ENCODE measurements at places on chromosomes 6 and 20.

DNA sequence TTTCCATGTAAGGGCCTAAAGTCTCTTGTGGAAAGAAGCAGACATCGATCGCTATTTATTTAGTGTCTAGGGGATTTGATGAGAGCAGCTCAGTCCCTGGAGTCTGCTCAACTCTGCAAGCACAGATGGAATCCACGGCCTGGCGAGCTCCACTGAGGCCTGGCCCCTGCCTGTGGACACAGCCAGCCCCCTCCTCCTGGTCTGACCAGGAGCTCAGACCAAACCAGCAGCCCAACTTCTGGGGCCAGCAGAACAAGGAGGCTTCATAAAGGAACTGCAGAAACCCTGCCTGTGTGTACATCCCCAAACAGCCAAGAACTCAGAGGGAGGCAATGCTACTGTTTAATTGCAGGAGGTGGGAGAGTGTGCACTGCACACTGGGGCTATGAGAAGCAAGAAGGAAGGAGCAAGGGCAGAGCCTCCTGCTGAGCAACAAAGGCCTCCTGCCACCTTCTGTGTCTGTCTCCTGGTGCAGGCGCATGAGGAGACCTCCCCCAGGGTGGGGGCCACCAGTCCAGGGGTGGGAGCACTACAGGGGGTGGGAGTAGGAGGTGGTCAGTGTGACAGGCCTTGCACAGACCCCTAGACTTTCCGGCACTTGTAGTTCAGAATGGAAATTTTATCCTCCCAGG is 3.8 kb downstream of the CST5 start:
- no peak for DNase-seq

GRCh38 chr20:10713161-10713560 is 39.4 kb upstream of the JAG1 start:
- no peak for DNase-seq

DNA sequence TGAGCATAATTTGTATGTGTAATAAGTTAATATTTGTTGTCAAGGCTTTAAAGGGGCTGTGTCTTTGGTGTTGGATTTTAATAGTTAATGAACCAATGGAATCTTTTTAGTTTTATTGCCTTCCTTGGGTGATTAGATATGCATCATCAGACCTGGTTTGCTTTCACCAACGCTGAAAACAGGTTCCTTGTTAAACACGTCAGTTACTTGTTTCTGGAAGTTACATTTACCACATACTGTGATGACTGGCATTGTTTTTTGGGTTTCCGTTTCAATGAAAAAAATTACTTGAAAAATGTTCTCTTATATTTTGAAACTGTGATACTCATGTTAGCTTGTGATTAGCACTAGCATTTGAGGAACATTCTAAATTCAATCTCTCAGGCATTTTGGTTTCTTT is 58.6 kb upstream of the RNF144B start:
- no peak for DNase-seq

DNA sequence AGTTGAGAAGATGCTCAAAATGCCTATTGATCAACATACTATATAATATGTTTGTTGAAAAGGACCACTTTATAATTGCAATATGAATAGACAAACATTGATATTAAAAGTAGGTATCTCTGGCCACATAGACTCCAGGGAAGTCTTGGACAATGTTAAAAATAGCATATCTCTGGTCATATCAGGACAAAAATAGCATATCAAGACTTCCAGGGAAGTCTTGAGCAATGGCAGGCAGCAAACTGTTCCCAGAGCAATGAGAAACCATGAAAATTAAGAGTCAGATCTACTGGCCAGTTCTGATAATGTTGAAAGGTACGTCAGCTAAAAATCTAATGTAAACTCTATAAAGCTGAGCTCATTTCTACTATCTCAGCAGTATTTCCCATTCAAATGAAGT is 1130.3 kb upstream of the CITED2 start:
- DNase-seq = no peak

GRCh38 chr6:116011520-116011919 is 49.2 kb downstream of the FRK start:
- peak; percentile 57 for DNase-seq

Data from activated CD8-positive, alpha-beta memory T cell treated with anti-CD3 and anti-CD28 coated beads, Interleukin-2, amount 10 ng/mL, durations not matched to agents 7 days and 5 days (primary cell).